ENCODE measurements at places on chromosomes 1 and 21. TPM values are rescaled to one million over a fixed set of nuclear protein-coding genes. Genes with fewer than 3 reads are reported as not detected.

The OR2T33 gene
- total RNA-seq, result not detected

The IGSF5 gene
- total RNA-seq, result not detected

The FAM110D gene
- total RNA-seq, result under 0.01 TPM

The CFAP107 gene
- total RNA-seq, result not detected

The TSPAN2 gene
- total RNA-seq, result 0.12 TPM

The DIRAS3 gene
- total RNA-seq, result 0.99 TPM

The AIRE gene
- under 0.01 TPM for total RNA-seq

The DDR2 gene
- total RNA-seq, result 178 TPM

The ARTN gene
- total RNA-seq, result 0.25 TPM

The FAM43B gene
- total RNA-seq, result not detected

The HJV gene
- total RNA-seq, result not detected

The MROH7 gene
- 0.75 TPM for total RNA-seq

The WNT4 gene
- under 0.01 TPM for total RNA-seq

The RAB3B gene
- total RNA-seq, result 1.2 TPM

The PRPF38A gene
- total RNA-seq, result 9.0 TPM

The MANEAL gene
- 0.99 TPM for total RNA-seq

The LCE2B gene
- total RNA-seq, result not detected

The PFDN2 gene
- 64.9 TPM for total RNA-seq

The CRYAA gene
- total RNA-seq, result not detected

The CYP4A11 gene
- total RNA-seq, result 0.13 TPM

The CFAP126 gene
- not detected for total RNA-seq

The INKA2 gene
- total RNA-seq, result 7.1 TPM

The LCE1E gene
- not detected for total RNA-seq
